ENCODE measurements at places on chromosomes 1 and 21.

GRCh38 chr21:42006765-42007164 is 3.4 kb downstream of the ZBTB21 start:
- DNase-seq: no peak

DNA sequence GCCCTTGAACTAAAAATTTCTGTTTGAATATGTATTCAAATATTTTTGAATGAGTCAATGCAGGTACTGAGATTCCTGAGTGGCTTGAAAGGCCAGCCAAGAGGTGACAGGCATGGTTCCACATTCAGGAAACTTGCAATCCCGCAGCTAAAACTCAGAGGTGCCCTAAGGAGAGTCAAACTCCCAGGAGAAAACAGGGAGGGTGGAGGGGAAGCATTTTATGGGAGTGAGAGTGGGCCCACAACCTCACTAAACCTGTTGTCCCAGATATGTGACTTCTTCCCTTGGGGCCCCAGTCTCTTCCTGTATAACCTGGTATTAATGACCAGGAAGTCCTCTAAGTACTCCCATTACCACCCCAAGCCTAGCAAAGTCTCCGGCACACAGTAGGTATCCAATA is 189.6 kb downstream of the PLPP3 start:
- DNase-seq: no peak

- peak; percentile 72 for DNase-seq
Measured at GRCh38 chr1:232704694-232705680, 75.1 kb upstream of the SIPA1L2 start.

GRCh38 chr1:31714442-31715086 is 10.7 kb upstream of the COL16A1 start:
- DNase-seq: no peak

GRCh38 chr21:37770461-37770860 is 145.8 kb downstream of the KCNJ6 start:
- no peak for DNase-seq

GRCh38 chr1:19257178-19257914 is 5.7 kb downstream of the MRTO4 start:
- DNase-seq: no peak

- DNase-seq: no peak
Measured at GRCh38 chr1:87685311-87686135, 356.8 kb downstream of the LMO4 start.

DNA sequence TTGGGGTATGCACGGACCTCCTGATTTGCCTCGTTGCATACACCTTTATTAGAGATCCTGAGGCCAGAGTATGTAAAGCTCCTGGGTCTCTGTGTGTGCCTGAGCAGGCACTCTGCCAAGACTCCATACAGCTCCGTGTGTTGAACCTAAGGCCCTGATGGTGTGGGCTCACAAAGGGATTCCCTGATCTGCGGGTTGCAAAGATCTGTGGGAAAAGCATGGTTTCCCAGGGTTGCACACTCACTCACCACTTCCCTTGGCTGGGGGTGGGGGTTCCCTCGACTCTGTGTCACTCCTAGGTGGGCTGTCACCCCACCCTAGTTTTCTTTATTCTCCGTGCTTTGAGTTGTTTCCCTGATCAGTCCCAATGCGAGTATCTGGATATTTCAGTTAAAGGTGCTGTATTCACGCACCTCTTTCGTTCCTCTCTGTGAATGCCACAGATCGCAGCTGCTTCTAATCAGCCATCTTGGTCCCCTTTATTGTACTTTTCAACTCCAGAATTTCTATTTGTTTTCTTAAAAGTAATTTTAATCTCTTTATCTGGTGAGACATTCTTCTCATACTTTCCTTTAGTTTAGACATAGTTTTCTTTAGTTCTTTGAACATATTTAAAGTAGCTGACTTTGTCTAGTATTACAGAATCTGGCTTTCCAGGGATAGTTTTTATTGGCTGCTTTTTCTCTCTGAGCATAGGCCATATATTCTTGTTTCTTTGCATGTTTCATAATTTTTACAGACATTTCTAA is 39.0 kb upstream of the F3 start:
- no peak for DNase-seq

DNA sequence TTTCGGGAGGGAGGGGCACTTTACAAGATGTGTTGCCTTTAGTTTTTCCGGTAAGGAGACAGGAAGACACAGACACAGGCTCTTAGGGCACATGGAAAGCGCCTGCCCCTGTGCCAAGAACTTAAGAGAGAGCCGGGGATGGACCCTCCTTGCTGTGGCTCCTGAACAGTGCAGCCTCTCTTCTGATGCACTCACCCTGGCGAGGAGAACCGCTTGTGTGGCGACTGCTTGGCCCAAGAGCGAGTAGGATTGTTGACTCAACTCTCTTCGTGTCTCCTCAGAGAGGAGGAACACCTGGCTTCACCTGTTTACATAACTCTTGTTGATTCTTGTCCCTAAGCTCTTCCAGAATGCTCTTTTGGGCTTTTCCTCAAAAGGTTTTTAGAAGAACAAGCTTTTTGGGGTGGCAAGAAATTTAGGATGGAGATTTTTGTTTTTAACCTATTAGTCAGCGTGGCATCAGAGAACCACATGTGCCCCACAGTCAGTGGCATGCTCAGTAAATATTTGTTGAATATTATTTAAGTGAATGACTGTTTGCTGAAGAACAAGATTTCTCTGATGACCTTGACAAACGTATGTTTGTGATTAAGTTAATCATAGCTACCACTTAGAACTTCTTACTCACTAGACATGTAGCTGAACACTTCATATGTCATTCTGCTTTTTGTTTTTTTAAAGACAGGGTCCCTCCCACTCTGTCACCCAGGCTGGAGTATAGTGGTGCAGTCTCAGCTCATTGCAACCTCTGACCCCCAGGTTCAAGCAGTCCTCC is 60.6 kb downstream of the NFIA start:
- no peak for DNase-seq

GRCh38 chr1:109425391-109426280 is 612 bp downstream of the PSMA5 start:
- DNase-seq: no peak

- DNase-seq: no peak
Measured at GRCh38 chr1:30962609-30963508, 54.3 kb upstream of the SDC3 start.

DNA sequence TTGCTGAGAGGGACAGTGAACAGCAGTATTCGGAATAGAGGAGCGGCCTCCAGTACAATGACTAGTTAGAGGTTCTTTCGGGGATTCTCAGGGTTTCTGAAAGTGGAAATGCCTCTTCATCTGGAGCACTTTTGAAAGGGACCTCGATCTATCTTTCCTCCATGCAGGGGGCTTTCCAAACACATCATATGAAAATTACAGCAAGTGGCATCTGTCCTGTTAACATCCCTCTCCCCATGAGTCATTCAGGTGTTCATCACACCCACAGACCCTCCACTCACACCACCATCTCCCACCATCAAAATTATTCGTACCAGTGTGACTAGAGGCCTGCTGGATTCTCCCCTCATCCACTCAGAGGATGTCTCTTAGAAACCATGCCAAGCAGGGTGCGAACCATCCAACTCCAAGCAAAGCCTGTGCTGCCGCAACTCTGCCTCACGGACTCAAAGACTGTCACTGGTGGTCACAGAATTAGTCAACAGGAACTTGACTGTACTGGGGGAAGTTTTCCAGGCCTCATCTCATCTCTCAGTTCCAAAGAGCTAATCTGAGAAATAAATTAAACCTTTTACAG is 211.1 kb downstream of the MRPL39 start:
- DNase-seq: no peak

DNA sequence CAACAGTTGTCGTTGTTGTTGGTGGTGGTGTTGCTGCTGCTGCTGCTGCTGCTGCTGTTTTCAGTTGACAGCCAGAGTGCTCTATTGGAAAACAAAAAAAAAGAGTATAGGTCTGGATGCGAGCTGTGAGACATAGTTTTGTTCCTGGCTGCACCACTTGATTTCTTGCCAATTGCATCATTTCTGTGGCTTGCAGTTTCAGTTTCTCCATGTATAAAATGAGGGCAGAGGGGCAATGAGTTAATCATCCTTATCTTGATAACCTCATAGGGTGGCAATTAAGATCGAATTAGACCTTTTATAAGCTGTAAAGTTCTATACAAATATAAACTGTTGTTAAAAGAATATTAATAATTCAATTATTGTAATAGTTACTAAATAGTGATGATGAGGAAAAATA is 156.7 kb downstream of the DMRTA2 start:
- DNase-seq: no peak

DNA sequence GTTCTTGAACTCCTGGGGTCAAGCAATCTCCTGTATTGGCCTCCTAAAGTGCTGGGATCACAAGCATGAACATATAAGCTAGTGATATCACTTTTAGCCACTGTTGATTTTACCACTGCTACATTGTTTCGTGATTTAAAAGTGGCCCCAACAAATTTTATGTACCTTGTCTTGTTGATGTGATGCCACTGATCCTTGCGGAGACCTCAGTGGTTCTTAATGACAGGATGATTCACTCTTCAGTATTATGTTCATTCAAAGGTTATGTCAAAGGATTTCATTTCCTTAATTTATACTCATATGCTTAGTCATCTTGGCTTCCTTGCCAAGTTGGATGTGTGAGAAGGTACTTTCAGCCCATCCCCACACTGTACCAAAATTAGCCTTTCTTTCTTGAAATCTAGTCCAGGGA is 12.1 kb downstream of the PRKACB start:
- peak; percentile 65 for DNase-seq

DNA sequence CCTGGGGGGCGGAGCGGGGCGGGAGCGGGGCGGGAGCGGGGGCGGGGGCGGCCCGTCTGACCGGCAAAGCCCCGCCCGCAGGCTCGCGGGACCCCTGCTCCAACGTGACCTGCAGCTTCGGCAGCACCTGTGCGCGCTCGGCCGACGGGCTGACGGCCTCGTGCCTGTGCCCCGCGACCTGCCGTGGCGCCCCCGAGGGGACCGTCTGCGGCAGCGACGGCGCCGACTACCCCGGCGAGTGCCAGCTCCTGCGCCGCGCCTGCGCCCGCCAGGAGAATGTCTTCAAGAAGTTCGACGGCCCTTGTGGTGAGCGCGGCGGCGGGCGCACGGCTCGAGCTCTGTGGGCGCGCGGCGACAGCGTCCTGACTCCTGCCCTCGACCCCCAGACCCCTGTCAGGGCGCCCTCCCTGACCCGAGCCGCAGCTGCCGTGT is 21.2 kb downstream of the AGRN start:
- DNase-seq: no peak

GRCh38 chr1:165851034-165851658 is 23.7 kb downstream of the UCK2 start:
- no peak for DNase-seq

GRCh38 chr1:1956101-1956500 is 37.0 kb upstream of the TMEM52 start:
- no peak for DNase-seq

Data from GM04504 (cell line).